ENCODE measurements at places on chromosomes 11 and 22. TPM values are rescaled to one million over a fixed set of nuclear protein-coding genes. Genes with fewer than 3 reads are reported as not detected.

The DKK3 gene
- 51.3 TPM for total RNA-seq

The POTEH gene
- total RNA-seq, result not detected

The MMP3 gene
- 2.6 TPM for total RNA-seq

The FJX1 gene
- 5.9 TPM for total RNA-seq

The FBXO7 gene
- 60.3 TPM for total RNA-seq

The FSHB gene
- total RNA-seq, result not detected

All from motor neuron (in vitro differentiated cells).